ENCODE measurements at places on chromosomes 11 and 22.
A peak's percentile ranks its signal among the peaks of the same experiment; 100 is the strongest.

- no peak for DNase-seq
Observed at GRCh38 chr22:39839204-39839603, 54.4 kb downstream of the ENTHD1 start.

GRCh38 chr11:123470842-123471241 lies 40.8 kb downstream of the GRAMD1B start:
- no peak for DNase-seq

DNA sequence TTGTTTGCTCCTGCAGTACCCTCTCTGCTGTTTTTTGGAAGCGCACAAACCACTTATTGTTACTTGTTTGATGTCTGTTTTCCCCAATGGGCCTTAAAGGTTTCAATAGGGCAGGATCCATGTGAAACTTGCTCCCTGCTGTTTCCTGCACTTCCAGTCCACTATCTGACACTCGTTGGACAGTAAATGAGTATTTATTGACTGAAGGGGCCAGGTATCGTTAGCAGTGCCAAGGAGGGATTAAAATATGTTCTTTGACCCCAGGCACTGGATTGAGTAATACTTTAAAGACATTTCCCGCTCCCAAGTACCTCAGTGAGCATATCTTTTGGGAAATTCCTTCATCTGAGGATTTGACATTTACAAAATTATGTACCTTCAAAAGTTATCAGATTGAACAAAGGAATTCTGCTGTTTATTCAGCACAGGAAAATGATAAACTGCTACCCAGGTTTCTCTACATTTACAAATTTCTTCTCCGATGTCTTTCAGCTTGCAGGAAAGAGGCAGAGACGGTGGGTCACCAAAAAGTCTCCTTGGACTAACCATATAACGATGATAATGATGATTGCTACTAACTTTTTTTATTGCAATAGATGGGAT lies 23.3 kb upstream of the OR9Q2 start:
- DNase-seq, result no peak

DNA sequence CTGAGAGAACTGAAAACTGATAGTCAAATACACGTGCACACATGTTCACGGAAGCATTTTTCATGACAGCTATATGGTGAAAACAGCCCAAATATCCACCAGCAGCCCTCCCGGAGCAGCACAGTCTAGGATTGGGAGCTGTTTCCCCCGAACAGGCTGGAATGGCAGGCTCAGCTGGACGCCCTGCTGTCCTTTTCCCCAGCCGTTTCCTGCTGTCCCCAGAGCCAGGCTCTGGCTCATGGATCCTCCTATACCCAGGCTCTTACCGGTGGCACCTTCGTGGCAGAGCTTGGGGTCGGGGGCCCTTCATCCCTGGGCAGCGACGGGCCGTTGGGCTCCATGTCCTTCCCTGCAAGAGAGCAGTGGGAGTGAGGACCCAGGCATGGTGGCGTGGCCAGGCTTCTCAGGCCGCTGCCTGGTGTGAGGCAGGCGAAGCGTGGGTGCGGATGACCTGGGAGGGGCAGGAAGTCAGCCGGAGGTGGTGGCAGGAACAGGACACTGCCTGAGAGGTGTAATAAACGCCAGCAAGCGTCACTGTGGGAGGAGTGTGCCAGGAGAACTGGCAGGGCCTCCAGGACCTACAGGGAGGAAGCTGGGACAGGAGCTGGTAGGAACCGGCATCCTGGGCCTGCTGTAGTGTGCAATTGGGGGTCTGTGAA lies 38.8 kb downstream of the OSBPL5 start:
- DNase-seq, result no peak

- DNase-seq, result no peak
Observed at GRCh38 chr11:118380571-118380970, 20.8 kb upstream of the ATP5MG start.

DNA sequence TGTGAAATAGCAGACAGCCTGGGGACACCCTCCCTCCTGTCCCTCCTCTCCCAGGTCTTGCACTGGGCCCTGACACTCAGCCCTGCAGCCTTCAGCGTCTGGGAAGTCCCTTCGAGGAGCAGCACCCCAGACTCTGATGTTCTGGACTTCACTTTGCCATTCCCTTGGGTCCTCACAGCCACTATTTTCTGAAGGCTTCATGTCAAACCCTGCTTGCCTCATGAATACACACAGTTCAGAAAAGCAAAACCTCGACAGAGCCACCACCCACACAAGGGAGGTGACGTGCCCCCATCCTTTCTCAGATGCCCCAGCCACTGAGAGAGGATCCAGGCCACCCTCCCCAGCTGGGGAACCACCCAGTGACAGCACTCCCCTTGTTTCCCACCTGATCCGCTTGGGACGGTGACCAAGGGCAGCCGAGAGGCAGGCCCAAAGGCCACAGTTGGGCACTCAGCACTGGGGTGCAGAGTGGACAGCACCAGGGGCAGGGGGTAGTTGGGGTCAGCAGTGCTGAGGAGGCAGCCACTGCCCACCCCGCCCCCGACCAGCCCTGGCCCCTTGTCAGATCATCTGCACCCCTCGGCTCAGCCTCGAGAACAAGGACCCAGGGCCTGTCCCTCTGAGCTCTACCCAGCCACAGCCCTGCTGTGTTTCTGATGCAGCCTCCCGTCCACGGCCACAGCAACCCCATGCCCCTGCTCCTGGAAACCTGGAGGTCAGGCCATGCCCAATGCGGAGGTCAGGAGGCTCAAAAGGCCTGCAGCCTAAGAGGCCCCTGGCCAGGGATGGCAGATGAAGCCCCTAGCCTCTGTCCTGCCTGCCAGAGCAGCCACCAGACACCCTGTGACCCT lies 3.1 kb upstream of the TNNT3 start:
- DNase-seq, result no peak

DNA sequence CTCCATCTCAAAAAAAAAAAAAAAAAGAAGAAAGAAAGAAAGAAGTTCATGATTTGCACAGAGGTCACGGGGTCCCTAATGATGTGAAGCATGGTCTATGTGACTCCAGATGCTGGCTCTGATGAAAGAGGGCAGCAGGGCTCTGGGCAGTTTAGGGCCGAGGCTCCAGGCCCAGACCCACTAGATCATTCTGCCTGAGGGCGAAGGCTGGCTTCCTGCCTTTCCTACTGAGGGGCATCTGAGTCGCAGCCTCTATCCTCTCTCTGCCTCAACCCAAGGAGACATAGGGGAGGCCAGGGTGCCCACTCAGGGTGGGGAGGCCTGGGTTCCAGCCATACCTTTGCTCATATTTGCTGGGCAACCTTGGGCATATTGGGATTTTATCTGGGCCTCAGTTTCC lies 4.8 kb downstream of the SLC35E4 start:
- DNase-seq, result no peak

DNA sequence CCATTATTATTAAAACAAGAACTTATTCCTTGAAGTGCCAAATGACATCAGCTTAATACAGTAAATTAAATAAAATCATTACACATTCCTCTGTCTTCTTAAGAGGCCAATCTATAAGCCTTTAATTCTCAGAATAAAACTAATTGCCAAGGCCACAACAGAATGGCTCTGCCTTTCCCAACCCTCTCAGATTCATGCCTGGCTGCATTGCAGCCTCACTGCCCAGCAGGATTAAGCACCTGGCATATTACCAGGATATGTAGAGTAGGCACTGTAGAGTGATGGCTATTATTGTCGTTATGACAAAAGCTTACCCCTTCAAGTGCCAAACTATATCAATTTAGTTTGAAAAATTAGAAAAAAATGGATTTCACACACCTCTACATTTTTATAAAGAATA lies 9.4 kb upstream of the CALCA start:
- DNase-seq, result no peak

GRCh38 chr11:31764766-31765165 lies 46.4 kb downstream of the PAX6 start:
- DNase-seq, result no peak

DNA sequence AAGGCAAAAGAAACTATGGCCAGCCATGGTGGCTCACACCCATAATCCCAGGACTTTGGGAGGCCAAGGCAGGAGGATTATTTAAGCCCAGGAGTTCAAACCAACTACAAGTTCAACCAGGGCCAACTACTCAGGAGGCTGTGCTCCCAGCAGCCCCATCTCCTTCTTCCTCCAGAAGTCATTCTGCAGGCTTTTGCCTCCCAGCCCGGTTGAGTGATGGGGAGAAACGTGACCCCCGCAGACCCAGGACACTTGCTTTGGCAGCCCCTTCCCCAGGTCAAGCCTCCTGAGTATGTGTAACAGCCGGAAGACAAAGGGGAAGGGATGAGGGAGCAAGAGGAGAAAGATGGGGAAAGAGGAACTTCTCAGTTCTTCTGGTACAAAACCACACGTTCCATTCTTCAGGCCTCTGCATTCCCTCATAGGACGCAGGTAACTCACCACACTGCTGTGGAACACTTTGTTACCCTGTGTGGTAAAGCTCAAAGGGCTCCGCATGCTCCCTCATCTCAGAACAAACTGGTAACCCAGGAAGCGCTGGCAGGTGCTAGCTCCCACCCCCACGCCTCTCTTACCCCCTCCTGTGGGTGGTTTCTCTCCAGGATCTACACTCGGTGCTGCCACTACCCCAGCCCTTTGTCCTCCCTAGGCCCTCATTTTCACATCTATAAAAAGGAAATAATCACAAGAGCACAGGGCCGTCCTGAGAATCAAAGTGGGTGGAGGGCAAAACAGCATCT lies 4.0 kb downstream of the SULT4A1 start:
- DNase-seq, result no peak

DNA sequence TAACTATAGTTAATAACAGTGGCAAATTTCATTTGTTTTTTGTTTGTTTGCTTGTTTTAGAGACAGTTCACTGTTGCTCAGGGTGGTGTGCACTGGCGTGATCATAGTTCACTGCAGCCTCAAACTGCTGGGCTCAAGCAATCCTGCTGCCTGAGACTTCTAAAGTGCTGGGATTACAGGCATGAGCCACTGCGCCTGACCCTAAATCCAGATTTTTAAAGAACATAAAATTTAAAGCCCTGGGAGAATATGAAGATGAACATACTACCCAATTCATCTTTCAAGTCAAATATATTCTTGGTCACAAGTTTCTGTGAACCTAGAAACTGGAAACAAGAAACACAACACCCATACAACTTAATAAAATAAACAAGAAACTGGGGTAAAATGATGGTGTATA lies 28.1 kb downstream of the RRAS2 start:
- DNase-seq, result no peak

GRCh38 chr22:27685515-27685914 lies 116.0 kb downstream of the MN1 start:
- DNase-seq, result no peak

GRCh38 chr11:17985517-17985916 lies 27.3 kb downstream of the SERGEF start:
- no peak for DNase-seq

GRCh38 chr11:119149018-119149785 lies at the start of gene ABCG4:
ABCG4 (plus strand) TSS chr11:119149052; CDS start chr11:119149966, 914 bp downstream.
- DNase-seq, result peak; percentile 4

DNA sequence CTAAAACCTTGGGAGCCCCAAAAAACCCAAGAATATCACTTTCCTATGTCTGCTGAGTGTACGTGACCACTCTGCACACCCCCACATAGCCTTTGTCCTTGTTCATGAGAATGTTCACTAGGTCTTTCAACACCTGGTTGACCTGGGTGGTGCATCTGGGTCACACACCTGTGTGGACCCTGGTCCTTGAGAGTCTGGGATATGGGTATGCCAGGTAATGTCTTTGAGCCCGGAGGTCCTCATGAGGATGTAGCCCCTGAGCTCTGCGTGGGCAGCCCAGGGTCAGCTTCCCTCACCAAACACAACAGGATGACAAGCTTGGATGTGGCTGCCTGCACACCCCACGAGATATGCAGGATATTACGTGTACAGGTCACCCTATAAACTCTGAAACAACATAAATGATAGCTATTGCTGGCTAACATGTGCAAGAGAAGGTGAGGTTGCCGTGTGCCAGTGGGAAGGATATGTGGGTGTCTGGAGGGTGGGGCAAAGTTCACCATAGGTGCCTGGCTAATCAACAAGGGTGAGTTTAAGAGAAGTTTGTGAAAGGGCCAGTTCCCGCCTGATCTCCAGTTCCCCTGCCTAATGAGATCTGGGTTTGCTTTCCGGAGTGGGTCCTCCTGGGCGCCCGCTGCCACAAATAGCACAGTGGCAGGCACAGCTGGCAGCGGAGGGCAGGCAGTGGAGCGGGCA lies 1.4 kb upstream of the PPARA start:
- DNase-seq, result no peak

DNA sequence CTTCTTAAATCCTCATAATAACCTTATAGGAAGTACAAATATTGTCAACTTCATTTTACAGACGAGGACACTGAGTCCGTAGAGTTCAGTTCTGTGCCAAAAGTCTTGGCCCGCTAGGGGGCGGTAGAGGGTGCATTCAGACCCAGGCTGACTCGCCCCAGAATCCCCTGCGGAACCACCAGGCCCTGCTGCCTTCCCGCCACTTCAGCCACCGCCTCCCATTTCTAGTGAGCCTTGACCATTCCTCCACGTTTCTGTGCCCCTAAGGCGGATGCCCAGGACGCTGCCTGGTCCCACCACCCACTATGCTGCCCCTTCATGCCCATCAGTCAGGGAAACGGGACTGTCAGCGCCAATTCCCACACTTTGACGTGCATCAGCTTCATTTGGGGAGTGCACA lies 19.1 kb downstream of the SYT13 start:
- no peak for DNase-seq

DNA sequence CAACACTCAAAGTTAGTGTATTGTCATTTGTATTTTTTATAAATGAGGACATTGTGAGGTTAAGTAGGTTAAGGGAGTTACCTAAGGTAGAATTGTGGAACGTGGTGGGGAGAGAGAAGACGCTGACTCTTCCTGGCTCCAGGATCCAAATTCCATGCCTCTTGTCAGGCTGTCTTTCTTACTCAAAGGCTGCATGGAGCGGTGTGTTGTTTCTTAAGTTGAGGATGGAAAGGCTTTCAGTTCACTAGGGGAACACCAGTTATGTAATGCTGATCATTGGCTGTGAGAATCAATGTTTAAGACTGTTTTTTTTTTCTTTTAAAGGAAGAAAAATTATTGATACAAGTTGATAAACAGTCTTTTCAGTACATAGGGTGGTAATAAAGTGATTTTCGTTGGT lies 2.9 kb downstream of the UBE2L3 start:
- no peak for DNase-seq

- DNase-seq, result no peak
Observed at GRCh38 chr11:32087597-32087996, 3.3 kb upstream of the RCN1 start.

DNA sequence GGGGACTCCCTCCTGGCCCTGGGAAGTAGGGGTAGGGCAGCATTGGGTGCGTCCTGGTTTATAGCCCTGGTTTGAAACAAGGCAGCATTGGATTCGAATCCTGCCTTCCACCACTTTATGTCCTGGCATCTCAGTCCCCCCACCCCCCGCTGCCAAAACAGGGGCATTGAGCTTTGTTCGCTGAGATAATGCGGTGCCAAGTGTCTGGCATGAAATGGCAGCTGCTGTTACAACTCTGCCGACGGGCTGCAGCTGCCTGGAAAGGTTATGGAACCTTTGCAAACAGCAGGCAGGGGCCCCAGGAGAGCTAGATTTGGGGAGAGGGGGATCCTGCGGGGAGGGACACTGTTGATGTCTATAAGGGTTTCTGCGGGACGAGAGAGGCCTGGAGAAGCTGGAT lies 1.9 kb downstream of the TST start:
- DNase-seq, result no peak

GRCh38 chr22:38347181-38347943 lies 30.1 kb upstream of the CSNK1E start:
- no peak for DNase-seq
